Left cardiac atrium (tissue), 4 donors: ENCODE measurements at places on chromosomes 2 and 18. TPM values are rescaled to one million over a fixed set of nuclear protein-coding genes. Genes with fewer than 3 reads are reported as not detected.

SCN3A gene
- 1.1 TPM for total RNA-seq

ANKRD53 gene
- 1.8 TPM for total RNA-seq

- DNase-seq, result no peak
Measured at GRCh38 chr2:163253621-163254285, 415.2 kb upstream of the KCNH7 start.

DNA sequence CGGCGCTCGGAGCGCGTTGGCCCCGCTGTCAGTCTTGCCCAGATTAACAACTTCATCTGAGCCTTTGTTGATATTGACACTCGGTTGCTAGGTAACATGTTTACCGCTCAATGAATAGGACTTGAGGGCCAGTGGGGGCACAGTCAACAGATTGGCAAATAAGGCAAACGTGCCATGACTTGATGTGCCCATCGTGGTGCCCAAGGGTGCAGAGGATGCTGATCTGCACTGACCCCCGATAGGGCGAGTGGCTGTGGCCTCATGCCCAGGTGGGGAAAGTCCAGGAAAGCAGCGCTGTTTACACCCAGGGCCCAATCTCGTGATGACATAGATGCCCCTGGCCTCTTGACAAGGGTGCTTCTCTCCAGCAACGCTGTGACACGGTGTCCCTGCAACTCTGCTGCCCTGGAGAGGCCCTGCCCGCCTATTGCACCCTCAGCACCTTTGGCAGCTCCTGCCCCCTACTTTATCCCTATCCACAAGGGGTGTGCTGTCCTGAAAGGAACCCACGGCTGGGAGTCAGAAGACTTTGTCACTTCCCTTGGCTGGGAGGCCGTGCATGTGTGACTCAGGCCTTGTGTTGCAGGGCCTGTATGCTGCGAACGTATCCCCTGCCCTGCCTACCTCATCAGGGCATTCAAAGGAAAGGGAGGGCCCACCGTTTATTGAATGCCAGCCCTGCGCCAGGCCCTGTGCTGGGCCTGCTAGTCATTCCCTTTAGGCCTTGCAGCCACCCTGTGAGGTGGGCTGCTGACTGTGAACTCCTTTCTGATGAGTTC lies 158.0 kb downstream of the INHBB start:
- DNase-seq, result peak; percentile 71

GRCh38 chr2:72106978-72107377 lies 40.7 kb downstream of the CYP26B1 start:
- DNase-seq, result no peak
